CD4-positive, alpha-beta T cell treated with Interleukin-21 for 1 hour (primary cell): ENCODE measurements at places on chromosomes 7 and 10.

- no peak for DNase-seq
These were observed 233.1 kb downstream of the BMPER start for GRCh38 chr7:34138483-34138882.

DNA sequence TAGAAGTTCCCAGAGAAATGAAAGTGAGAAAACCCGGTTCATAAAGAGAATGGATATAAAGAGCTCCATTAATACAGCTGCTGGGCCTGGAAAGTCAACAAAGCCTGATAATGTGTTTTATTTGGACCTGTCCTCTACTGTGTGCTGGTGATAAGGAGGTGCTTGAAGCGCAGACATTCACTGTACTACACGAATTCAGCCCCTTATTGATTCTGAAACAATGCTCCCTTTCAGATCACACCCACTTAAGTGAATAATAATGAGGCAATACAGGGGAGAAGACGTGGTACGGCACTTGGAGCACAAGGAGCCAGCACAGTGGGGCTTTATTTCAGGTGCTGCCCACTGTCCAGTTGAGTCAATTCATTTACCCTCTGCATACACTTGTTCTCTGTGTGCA is 260.8 kb downstream of the FGFR2 start:
- DNase-seq = no peak

- peak; percentile 74 for DNase-seq
These were observed 153.7 kb downstream of the DNAJB6 start for GRCh38 chr7:157490465-157490912.

DNA sequence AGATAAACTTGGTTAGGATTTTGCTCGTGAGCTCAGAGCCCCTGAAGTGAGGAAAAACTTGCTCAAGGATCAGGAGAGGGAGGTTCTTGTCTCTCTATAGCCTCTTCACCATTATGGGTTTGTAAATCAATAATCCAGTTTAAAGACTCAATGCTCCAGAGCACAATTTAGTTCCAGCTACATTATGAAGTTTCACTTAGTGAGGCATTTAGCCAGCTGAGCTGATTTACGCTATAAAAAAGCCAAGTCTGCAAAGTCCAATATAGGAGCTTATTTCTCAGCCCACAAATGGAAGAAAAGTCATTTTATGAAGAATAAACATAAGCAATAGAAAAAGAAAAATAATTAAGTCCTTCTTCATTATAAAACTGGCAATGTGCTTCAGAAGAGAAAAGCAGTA is 130.6 kb downstream of the STRA8 start:
- DNase-seq = no peak

DNA sequence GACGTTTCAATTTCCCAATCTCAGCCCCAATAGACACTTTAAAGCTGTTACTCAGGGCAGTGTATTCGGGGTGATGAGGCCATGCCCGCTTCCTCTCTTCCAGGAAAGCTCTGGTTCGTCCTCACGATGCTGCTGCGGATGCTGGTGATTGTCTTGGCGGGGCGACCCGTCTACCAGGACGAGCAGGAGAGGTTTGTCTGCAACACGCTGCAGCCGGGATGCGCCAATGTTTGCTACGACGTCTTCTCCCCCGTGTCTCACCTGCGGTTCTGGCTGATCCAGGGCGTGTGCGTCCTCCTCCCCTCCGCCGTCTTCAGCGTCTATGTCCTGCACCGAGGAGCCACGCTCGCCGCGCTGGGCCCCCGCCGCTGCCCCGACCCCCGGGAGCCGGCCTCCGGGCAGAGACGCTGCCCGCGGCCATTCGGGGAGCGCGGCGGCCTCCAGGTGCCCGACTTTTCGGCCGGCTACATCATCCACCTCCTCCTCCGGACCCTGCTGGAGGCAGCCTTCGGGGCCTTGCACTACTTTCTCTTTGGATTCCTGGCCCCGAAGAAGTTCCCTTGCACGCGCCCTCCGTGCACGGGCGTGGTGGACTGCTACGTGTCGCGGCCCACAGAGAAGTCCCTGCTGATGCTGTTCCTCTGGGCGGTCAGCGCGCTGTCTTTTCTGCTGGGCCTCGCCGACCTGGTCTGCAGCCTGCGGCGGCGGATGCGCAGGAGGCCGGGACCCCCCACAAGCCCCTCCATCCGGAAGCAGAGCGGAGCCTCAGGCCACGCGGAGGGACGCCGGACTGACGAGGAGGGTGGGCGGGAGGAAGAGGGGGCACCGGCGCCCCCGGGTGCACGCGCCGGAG is 2.6 kb downstream of the GJD4 start:
- DNase-seq = no peak

DNA sequence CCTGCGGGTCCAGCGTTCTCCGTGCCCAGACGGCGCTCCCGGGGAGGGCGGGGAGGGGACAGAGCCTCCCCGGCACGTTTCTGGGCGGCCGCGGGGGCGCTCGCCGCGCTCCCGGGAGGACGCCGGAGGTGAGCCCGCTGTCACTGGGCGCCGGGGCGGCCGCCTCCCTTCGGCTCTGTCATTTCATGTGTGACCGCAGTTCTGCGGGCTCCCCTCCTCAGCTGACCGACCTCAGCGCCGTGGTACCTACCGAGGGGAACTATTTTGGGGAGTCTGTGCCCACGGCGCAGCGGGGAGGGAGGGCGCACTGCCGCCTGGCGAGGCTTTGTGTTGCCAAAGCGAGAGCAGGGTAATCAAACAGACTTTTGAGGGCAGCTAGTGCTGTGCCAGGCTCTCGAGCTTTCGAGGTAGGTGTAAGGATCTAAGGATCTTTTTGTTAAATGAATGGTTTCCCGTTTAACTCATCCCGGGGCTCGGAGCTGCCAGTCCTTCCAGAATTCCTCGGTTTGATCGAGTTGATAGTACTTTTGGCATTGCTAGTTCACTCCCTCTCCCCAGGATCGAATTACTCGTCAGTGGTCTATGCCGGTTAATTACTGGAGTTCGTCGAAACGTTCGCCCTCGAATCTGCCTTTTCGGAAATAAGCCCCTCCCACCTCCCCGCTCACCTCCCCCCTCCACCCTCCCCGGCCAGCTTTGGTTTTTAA is 1.9 kb downstream of the ARID5B start:
- peak; percentile 79 for DNase-seq

DNA sequence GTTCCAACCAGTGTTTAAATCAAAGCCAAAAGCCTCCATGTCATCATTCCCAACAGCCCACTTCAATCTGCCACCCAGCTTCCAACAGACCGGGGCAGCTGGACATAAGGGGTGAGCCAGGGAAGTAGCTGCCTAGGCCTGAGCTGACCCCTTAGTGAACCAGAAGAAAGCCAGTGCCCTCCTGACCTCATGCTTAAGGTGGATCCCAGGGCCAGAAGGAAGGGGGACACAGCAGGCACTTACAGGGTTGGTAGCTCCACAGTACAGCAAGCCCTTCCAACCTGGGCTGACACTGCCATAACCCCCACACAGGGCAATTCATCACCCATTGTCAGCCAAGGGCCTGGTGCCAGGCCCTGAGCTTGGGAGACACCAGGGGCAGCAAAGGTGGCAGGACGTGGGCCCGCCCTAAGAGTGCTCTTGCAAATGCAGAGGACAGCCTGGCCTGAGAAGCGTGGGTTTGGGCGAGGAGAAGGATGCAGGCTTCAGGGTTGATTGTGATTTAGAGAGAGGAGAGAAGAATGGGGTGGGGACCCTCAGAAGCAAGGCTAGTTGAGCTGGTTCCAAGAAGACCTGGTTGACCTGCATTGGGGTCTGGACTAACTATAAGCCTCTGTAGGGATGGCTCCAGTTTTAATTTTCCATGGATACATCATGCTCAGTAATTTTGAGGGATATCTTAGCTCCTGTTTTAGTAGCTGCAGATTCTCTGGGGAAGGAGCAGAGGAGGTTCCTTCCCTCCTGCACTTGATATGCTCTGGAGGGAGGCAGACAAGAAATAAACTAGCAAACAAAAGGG is 3.1 kb upstream of the CYP26A1 start:
- DNase-seq = no peak

GRCh38 chr7:45588466-45588865 is 14.3 kb downstream of the ADCY1 start:
- DNase-seq = no peak

- DNase-seq = no peak
These were observed 34.2 kb upstream of the ADRB1 start for GRCh38 chr10:114009281-114009996.

DNA sequence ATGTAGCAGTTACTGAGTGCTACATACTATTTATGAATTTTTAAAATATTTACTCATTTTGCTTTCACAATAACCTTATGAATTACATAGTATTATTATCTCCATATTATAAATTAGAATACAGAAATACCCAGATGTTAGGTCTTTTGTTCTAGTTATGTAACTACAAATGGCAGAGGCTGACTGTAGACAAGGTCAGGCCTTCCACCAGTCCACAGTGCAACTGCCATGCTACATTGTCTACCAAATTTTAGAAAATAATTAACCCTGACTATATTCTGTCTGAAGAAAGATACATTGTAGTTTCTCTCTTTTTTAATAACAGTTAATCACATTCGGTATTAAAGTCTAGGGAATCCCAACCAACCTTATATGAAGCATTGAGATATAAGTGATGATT is 280.9 kb downstream of the MALRD1 start:
- no peak for DNase-seq

DNA sequence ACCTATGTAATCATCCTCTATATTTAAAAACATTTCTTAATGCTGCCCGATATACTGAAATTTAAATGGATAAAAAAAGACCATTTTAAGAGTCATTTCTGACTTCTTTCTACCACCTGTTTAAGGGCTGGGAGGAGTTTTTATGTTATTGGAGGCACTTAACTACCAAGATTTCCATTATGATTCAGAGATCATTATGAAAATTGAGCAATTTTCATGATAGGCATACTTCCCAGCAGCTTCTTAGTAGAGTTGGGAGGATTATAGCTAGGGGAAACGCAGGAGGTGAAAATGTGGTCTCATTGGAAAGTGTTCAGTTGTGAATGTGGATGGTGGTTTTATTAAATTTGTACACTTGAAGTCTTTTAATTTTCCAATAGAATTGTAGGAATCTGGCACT is 28.4 kb upstream of the FAM204A start:
- DNase-seq = no peak
